ENCODE measurements at places on chromosomes 16 and 17. TPM values are rescaled to one million over a fixed set of nuclear protein-coding genes. Genes with fewer than 3 reads are reported as not detected.

DNA sequence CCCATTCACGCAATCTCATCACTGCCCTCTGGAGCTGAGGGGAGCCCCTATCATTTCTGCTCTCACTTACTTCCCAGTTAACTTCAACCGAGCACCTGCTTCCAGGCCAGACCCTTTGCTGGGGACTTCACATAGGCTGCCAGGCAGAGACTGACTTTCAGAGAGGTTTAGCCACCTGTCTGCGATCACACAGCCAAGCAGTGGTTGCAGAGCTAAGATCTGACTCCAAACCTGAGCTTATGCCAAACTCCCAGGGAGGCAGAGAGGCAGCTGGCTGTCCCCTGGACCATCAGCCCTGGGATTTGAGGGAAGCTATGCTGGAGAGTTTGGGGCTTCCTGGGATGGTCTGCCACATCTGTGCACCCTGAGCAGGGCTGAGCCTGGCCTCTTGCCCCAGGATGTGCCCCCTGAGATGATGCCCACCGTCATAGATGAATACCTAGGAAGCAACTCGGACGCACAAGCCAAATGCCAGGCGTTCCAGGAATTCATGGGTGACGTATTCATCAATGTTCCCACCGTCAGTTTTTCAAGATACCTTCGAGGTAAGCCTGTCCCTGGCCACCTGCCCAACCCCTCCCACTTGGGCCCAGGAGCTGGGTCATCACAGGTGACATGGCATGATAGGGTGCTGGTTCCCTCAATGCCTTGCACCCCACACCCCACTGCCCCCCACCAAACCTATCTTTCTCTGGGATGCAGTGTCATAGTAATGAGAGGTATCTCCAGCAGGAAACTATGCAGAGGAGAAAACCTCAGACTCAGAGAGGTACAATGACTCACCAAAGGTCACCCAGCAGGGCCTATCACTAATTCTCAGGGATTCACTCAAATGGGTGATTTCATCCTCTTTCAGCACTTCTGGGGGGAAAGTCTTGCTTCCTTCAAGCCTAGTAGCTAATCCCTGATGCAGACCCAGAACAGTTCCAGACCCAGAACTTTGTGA lies 10.0 kb downstream of the CES3 start:
- no peak for DNase-seq

Gene ABCC11
- total RNA-seq: not detected

- no peak for DNase-seq
These were observed 13.3 kb downstream of the SLC16A3 start for GRCh38 chr17:82241926-82242697.

GRCh38 chr16:68079626-68080344 lies 5.4 kb upstream of the NFATC3 start:
- DNase-seq: peak; percentile 50

GRCh38 chr17:72441909-72442308 lies 321.1 kb downstream of the SOX9 start:
- DNase-seq: no peak

Gene MMP28
- 28.5 TPM for total RNA-seq

DNA sequence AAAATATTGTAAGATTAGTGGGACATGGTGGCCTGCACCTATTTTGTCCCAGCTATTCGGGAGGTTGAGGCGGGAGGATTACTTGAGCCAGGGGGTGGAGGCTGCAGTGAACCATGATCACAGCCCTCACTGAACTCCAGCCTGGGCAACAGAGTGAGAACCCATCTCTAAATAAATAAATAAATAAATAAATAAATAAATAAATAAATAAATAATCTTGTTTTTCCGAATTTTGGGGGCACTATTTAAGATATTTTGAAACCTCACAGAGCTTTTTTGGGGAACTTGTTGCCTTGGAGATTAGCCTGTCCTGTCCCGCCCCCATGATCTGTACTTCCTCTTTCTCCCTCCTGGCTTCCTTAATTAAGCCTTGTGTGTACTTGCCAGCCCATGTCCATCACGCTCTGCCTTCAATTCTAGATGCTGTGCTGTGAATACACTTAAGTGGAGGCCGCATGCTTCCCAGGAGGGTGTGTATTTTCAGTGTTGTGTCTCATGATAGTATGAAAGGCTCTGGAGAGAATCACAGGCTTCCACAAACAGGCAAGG lies 4.4 kb downstream of the LGALS9 start:
- DNase-seq: no peak

GRCh38 chr17:32943647-32944191 lies 15.8 kb downstream of the TMEM98 start:
- DNase-seq: no peak

- DNase-seq: no peak
These were observed 51.3 kb downstream of the AKAP1 start for GRCh38 chr17:57136355-57136754.

- DNase-seq: no peak
These were observed 26.0 kb upstream of the ZNF469 start for GRCh38 chr16:88356727-88357199.

DNA sequence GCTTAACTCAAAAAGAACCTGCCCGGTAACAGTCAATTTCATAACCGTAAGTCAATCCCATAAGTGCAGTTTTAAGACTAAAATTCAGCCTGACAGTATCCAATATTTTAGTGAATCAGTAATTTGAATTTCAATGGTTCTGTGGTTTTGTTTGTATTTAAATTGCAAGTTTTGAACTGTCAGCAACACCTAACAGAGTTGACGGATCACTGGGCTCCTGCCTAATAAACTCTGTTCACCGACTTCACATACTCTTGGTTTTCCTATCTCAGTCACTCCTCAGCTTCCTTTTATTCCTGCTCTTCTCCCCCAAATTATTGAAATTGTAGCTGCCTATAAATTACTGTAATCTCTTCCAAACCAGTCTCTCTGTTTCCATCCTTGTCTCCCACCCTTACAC lies 12.5 kb downstream of the SIAH1 start:
- no peak for DNase-seq

- DNase-seq: no peak
These were observed 92.8 kb upstream of the PMFBP1 start for GRCh38 chr16:72264771-72265170.

DNA sequence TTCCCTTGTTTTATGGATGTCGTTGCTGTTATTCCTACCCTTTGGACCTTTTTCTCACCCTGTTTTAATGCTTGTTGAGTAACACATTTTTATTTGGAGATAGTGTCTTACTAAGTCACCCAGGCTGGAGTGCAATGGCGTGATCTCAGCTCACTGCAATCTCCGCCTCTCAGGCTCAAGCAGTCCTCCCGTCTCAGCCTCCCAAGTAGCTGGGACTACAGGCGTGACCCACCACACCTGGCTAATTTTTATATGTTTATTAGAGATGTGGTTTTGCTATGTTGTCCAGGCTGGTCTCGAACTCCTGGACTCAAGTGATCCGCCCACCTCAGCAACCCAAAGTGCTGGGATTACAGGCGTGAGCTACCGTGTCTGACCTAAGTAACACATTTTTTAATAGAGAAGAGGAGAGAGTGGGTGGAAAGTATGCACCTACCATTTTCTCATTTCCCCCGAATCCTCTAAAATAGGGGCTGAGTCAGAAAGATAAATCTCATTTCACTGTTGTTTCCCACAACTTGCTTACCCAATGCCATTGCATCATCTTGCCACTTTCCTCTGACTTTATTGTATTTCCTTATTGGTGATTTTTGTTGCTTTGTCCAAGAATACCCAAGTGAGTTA lies 7.0 kb downstream of the DHX40 start:
- DNase-seq: no peak

Gene CTRB2
- not detected for total RNA-seq

DNA sequence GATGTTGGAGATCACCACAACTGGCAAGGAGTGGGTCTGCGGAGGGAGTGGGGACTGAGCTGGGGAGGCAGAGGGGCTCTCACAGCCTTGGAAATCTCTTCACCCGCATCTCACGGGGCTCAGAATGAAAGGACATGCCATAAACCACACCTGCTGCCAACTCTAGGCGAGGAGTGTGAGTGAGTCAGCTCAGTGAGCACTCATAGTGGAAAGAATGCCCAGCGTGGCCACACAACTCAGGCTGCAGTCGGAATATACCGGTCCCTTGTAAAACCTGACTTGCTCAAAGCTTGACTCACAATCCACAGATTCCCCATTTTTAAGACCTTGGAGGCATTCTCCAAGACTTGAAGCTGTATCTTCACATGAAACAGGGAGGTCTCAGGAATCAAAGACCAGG lies 36.7 kb downstream of the STAT5A start:
- no peak for DNase-seq

DNA sequence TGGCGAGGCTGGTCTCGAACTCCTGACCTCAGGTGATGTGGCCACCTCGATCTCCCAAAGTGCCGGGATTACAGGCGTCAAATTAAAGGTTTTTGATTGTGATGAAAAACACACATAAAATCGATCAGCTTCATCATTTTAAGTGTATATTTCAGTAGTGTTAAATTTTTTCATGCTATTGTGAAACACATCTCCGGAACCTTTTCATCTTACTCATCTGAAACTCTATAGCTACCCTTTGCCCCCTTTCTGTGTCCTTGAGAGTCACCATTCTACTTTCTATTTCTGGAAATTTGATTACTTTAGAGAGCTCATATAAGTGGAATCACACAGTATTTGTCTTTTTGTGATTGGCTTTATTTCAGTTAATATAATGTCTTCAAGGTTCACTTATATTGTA lies 478.3 kb upstream of the HSBP1 start:
- no peak for DNase-seq

GRCh38 chr17:4648741-4649140 lies 7.3 kb upstream of the ALOX15 start:
- DNase-seq: no peak

Gene IL32
- total RNA-seq: 53.6 TPM
